Naive thymus-derived CD8-positive, alpha-beta T cell (primary cell): ENCODE measurements at places on chromosomes 1 and 21. TPM values are rescaled to one million over a fixed set of nuclear protein-coding genes. Genes with fewer than 3 reads are reported as not detected.

Gene RWDD3
- polyA plus RNA-seq: 33.8 TPM

Gene OR2T35
- polyA plus RNA-seq: not detected

Gene NBPF20
- polyA plus RNA-seq: 0.05 TPM

Gene FAM3B
- polyA plus RNA-seq: not detected

Gene PEAR1
- not detected for polyA plus RNA-seq

Gene SORT1
- 1.6 TPM for polyA plus RNA-seq

Gene SPATC1L
- polyA plus RNA-seq: 13.6 TPM

Gene ELF3
- polyA plus RNA-seq: not detected

Gene GALE
- 12.7 TPM for polyA plus RNA-seq

Gene CTTNBP2NL
- not detected for polyA plus RNA-seq

Gene RPTN
- polyA plus RNA-seq: not detected

DNA sequence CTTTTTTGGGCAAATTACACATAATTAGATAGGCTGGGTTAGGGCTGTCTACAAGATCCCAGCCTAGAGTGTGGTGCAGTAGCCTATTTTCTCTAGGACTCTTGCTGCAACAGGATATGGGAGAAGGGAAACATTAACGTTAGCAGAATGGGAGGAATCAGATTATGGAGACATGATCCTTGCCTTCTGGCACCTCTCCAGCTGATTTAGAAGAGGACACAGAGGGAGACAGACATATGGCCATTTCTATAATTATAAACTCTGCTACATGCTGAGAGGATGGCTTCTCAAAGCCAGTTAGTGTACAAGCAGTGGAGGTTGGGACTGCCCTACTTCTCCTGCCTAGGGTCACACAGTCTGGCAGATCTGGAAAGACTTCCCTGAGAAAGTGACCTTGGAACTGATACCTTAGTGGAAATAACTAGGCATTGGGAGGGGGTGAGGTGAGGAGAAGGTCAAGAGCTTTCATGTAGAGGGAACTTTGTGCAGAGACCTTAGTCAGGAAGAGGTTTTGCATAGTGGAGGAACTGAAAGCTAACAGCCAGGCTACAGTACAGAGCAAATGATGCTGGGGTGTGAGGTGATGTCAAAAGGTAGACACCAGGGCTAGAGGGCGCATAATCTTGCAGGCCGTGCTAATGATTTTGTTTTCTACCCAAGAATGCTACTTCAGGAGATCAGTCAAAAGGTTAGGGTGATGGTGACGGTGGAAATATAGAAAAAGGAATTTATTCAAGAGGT lies 1.2 kb upstream of the CD1D start:
- DNase-seq: no peak

DNA sequence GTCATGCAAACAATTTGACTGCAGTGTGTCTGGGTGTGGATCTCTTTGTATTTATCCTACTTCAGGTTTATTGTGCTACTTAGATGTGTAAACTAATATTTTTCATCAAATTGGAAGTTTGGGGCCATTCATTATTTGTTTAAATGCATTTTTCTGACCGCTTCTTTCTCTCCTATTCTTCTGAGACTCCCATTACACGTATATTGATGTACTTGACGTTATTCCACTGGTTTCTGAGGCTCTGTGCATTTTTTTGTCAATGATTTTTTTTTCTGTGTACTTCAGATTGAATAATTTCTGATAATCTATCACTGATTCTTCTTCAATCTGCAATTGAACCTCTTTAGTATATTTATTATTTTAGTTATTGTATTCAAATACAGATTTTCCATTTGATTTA lies 276.8 kb downstream of the RYR2 start:
- DNase-seq: no peak

GRCh38 chr21:20720623-20721022 lies 277.6 kb upstream of the NCAM2 start:
- no peak for DNase-seq

DNA sequence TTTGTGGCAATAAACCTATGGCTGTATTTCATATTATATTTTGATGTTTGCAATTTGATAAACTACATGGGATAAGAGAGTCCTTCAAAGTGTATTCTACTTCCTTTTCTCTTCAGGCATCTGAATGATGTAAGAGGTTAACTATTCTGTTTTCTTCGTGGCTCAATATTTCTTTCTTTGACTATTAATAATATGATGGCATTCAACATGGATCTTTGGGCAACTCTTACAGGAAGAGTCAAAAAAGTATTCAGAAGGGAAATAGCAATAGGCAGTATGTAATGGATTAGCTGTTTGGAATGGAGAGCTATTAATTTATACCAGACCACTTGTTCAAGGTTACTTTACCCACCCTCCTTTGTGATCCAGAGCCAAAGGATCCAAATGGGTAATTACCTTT lies 74.4 kb downstream of the HMCN1 start:
- no peak for DNase-seq

DNA sequence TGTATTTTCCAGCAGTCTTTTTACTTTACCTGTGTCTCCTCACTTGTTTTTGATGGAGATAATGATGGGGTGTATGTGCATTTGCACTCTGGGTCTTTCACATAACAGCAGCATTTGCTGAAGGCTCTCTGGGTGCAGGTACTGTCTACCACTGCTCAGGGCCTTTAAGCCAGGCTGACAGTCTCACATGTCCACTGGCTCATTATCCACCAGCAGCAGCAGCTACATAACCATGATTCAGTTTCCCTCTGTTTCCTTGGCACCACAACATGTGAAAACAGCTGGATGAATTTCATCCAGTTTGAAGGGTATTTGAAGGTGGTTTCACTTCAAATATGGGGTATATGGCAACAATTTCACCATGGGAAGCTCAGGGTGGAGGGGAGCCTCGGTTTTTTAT lies 41.2 kb upstream of the ROR1 start:
- DNase-seq: no peak

DNA sequence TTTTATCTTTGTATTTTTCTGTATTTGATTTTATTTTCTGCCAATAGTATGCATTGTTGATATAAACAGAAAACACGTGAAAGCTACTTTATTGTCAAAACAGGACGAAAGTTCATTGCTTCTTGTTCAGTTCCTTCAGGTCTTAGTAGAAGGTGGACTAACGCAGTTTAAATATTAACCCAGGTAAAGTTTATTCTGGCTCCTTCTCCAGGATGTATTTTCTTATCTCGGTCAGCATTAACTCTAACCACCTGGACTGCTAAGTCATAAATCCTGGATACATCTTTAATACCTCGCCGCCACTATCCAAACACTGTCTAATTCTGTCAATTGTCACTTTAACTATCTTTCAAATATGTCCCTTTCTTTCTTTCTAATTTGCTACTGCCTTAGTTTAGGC lies 5.7 kb upstream of the SOAT1 start:
- no peak for DNase-seq

DNA sequence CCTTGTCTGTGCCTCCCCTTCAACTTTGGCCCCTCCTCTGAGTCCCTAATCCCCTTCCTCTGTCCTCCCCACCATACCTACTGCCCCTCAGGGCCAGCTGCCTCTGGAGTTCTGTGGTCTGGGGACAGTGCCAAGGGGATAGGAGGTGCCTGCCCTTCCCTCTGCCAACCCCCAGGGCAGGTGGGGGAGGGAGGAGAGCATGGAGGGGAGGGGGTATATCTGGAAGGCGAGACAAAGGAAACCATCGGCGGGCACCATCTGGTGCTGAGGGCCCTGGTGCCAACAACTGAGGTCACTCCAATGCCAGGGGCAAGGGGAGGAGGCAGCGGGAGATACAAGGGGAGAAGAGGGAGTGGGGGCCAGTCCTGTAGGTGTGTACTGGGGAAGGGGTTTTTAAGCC lies 9.6 kb downstream of the RAB25 start:
- DNase-seq: no peak

DNA sequence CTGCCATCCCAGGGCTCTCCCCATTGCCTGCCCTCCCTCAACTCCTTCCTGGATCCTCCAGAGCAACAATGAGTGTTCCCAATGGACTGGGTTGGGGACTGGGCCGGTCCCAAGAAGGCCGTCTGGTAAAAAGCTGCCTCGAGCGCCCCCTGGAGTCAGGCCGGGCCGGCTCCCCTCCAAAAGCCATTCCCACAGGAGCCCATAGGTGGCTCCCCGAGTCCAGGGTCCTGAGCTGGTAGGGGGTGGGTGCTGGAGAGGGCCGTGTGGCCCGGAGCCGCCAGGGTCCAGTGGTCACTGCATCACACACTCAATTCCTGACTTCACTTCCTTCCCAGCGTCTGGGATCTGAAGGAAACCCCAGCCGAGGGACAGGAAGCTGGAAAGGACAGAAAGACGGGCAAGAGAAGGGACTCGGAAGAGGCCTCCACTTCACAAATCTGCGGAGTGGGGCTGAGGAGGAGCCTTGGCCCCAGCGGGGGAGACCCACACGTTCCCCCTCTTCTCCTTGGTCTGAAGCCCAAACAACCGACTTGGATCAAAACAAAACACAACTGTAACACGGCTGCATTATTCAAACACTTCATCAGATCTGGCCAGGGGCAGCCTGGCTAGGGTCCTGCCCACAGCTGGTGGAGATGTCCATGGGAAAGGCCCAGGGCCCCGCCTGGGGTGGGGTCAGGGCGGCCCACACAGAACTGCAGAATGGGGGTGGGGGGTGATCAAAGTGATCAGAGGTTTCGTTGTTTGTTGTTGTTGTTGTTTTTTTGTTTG lies 10.9 kb upstream of the ALDH4A1 start:
- DNase-seq: peak; percentile 69

- no peak for DNase-seq
Observed at GRCh38 chr1:81230983-81231728, 569.6 kb upstream of the ADGRL2 start.

- no peak for DNase-seq
Observed at GRCh38 chr1:101407505-101408211, 170.8 kb downstream of the S1PR1 start.

DNA sequence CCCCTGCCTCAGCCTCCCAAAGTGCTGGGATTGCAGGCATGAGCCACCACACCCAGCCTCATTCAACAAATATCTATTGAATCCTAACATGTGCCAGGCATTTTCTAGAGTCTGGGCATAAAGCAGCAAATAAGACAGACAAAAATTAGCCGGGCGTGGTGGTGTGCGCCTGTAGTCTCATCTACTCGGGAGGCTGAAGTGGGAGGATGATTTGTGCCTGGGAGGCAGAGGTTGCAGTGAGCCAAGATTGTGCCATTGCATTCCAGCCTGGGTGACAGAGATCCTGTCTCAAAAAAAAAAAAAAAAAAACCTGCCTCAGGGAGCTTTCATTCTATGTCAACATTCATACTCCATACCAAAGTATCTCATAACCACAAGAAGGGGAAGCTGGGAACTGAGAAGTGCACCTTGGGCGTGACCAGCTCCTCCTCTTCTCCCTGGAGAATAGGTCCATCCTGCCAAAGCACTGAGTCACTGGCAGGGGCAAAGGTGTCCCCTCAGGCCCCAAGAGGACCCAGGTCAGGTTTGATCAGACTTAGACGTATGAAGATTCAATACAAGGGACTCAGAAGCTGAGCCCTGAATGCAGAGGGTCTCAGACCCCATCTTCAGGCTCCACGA lies 36.8 kb upstream of the PPP1R15B start:
- no peak for DNase-seq

DNA sequence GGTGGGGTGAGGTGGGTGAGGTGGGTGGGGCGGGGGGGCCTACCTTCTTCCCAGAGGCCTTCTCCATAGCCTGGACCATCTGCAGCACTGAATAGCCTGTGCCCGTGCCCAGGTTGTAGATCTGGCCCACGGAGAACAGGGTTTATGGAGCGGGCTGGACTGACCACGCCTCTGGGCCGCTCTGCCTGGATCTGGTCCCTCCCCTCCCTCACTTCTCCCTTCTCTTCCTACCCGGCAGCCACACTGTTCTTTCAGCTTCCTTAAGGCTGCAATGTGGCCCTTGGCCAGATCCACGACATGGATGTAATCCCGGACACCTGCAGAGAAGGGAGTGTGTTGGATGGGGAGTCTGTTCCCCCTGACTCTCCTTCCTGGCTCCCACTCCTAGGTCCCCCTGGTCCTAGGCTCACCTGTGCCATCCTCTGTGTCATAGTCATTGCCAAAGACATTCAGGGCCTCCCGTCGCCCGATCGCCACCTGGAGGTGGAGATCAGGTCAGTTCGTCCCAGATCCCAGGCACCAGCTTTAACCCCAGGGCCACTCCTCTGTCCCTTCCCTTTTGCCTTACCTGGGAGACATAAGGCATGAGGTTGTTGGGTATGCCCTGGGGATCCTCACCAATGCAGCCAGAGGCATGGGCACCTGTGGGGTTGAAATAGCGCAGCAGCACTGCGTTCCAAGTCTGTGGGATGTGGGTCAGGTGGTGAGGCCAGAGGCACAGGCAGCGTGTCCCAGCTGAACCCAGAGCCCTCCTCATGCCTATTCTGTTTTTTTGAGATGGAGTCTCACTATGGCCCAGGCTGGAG lies 3.9 kb downstream of the GALE start:
- DNase-seq: no peak

- no peak for DNase-seq
Observed at GRCh38 chr1:16391411-16391810, 24.4 kb downstream of the SZRD1 start.

DNA sequence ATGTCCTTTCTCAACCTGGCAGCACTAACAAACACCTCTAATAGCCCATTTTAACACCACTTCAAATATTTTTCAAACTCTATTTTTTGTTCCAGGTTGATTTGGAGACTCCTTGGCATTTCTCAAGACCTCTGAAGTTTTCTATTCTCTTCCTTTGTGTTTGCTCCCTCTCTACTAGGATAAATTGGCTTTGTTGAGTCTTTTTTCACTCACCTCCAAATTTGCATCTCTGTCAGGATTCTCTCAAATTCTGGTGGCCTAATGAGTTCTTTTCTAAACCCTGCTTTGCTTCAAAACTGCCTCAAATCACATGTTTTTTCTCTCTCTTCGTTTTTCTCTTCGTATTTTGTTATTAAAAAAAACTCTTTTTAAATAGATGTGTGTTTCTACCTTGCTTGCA lies 582.2 kb upstream of the ADGRL4 start:
- no peak for DNase-seq

- DNase-seq: no peak
Observed at GRCh38 chr1:22133931-22134324, 9.0 kb downstream of the WNT4 start.

- DNase-seq: no peak
Observed at GRCh38 chr1:116362050-116362449, 11.0 kb upstream of the ATP1A1 start.

- no peak for DNase-seq
Observed at GRCh38 chr1:196544617-196545016, 63.6 kb downstream of the KCNT2 start.

DNA sequence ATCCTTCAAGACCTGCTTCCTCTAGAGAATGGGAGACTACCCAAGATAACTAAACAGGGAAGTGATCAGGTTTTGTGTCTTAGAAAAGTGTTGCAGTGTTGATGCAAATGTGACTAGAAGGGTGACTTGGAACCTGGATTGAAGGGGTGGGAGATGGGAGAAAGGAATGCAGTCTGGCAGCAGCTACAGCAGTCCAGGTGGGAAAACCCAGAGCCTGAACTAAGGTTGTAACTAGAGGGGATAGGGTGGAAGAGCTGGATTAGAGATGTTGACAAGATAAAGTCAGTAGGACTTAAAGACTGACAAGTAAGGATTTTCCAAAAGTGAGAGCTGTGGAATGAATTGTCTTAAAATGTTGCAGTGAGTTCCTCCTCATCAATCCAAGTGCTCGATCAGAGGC lies 7.1 kb upstream of the SHISA4 start:
- DNase-seq: no peak

GRCh38 chr1:118890851-118891384 lies 97.2 kb downstream of the TBX15 start:
- no peak for DNase-seq

GRCh38 chr1:19582318-19582717 lies 61.8 kb upstream of the NBL1 start:
- DNase-seq: peak; percentile 66

- no peak for DNase-seq
Observed at GRCh38 chr1:107250169-107250568, 109.3 kb downstream of the NTNG1 start.
